ENCODE measurements at places on chromosomes 4 and X.

DNA sequence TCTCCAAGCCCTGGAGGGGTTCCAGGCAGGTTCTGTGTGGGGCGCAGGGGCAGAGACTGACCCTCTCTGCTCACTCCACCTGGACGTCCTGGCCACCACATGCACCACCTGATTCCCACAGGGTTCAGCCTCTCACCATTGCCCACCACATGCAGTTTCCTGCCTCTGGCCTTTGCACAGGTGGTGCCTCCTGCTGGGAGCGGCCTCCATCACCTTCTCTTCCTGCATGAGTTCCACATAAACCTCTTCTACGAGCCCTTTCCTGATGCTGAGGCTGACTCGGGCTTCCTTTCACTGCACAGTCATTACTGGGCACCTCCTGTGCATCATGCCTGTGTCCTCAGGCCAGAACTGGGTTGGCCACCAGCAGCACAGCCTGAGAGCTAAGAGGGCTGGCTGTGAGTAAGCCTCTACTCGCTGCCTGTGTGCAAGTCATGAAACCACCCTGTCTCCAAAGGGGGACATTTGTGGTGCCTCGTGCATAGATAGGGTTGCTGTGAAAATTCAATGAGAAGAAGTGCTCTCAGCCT, 19.9 kb downstream of the MAN2B2 start:
- no peak for DNase-seq

GRCh38 chr4:122548452-122548851, 72.4 kb downstream of the IL21 start:
- DNase-seq: no peak

DNA sequence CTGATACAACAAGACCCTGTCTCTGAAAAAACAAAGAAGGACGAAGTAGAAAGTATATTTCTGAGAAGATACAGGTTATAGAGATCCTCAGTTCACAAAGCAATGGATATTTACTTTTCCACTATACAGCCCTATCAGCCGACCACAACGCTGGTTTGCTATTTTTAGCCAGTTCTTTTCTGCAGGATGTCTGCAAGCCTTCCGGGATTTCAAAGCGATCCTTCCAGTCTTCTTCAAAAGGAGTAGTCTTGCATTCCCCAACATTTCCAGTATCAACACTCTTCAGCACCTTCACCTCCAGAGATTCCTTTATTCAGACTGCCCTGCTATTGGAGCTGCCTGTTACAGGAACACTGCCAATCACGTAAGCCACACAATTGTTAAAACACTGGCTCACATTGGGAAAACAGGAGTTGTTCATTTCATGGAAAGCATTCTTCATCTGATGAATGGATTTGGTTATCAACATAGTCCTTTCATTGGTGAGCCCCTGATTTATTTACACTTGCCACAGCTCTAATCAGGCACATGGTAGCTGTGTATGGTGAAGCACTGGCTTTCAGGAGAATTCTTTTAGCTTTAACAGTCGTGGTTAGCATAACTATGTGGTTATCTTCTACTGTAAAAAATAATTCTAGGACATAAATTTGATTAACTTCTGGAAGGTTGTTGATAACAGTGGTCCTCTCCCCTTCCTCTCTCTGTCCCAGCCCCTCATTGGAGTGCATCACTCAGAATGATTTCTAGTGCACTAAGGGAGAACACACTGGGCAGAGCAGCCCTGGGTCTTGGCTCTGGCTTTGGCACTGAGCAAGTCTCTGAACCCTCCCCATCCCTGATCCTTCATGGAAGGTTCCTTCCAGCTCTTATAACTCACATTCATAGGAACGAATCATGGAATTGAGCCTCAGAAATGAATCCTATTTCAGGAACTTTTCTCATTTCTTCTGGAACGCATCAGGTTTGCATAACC, 109.9 kb upstream of the SORBS2 start:
- DNase-seq: no peak

DNA sequence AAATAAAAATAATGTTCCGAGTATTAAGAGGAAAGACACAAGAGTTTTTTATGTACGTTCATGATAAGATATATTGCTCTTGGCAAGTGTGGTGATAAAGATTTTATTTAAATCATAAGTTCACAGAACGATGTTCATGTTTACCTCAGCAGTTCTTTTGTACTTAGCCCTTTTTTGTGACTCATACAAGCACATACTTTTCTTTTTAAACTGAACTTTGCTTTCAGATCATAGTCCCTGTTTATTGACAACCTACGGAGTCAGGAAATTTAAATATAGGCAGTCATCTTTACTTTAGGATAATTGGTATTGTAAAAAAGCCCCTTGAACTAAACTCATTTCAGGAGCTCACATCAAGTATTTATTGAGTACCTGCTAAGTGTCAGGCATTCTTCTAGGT, 1.3 kb upstream of the CTSO start:
- no peak for DNase-seq

- no peak for DNase-seq
These were observed 28.2 kb upstream of the MID1 start for GRCh38 chrX:10648614-10649013.

- DNase-seq: no peak
These were observed 8.9 kb downstream of the AMBN start for GRCh38 chr4:70600977-70601376.

GRCh38 chr4:38939165-38939564, 71.6 kb downstream of the FAM114A1 start:
- no peak for DNase-seq

- DNase-seq: no peak
These were observed 51.8 kb downstream of the TMEM131L start for GRCh38 chr4:153518001-153518400.

- DNase-seq: no peak
These were observed 85.0 kb upstream of the FAM241A start for GRCh38 chr4:112060212-112060611.

Data from NCI-H1092 (cell line).